ENCODE measurements at places on chromosomes 3 and 15.

DNA sequence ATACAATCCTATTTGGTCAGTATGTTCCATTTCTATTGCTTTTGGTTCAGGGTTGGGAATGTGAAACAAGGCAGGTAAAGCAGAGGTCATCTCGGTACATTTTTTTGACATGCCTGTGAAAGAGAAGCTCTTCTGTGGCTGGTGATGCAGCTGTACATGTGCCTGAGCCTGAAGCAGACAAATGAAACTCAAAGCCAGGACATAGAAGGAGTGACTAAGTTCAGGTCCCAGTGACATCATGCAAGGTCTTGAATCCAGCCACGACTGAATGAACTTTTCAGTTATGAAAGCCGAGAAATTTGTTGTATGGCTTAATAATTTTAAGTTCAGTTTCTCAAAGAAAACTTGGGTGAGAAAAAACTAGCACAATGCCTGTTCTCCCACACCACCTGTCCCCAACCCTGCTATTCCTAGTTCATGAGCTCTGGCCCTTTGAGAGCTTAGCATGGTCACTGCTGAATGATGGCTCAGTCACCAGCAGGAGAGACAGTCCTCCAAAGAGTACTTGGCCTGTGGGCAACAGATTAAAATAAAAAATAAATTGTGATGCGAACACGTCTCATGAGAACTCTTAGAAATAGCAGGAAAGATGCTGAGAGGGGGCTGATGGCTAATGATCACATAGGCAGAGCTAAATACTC is 600.2 kb upstream of the GRM7 start:
- DNase-seq = no peak

DNA sequence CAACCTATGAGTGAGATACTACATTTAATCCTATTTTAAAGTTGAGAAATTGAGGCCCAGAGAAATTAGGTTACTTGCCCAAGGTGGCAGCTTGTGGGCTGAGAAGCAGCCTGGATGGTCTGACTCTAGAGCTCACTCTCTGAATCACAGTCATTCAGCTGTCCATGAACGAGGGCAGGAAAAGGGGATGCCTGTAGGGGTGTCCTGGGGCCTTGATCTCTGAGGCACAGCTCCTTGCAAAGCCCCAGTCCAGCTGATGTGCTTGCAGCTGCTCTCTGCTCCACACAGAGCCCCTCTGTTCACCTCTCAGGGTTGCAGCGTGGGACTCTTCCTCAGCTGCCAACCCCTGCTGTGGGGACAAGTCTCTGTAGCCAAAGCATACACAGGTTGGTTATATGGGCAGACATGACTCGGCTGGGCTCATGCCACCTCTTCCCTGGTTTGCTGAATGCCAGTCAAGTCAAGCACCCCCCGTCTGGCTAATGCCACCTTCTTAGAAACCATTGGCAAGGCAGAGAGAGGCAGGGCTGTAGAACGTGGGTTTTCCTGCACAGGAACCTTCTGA is 56.8 kb downstream of the GASK1A start:
- DNase-seq = no peak

- no peak for DNase-seq
These were observed 22.7 kb upstream of the SH3BP5 start for GRCh38 chr3:15355086-15355485.

GRCh38 chr3:125587039-125587648 is 8.2 kb downstream of the OSBPL11 start:
- DNase-seq = peak; percentile 18

- no peak for DNase-seq
These were observed 233.8 kb downstream of the ZNF385D start for GRCh38 chr3:21517184-21517583.

DNA sequence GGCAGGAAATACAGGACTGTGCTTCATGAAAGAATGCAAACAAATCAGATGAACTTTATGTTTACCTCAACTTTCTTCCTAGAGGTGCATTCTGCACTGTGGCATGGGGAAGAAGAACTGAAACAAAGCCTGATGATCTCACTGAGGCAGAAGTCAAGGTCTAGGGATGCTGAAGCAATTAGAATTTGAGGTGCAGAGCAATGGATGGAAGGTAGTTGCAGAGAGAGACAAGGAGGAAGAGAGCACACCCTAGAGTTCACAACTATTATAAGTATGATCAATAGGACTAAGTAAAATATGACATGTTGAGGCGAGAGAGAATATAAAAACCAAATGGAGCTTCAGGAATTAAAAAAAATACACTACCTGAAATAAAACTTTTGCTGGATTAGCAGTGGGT is 420.1 kb downstream of the EDEM1 start:
- no peak for DNase-seq

DNA sequence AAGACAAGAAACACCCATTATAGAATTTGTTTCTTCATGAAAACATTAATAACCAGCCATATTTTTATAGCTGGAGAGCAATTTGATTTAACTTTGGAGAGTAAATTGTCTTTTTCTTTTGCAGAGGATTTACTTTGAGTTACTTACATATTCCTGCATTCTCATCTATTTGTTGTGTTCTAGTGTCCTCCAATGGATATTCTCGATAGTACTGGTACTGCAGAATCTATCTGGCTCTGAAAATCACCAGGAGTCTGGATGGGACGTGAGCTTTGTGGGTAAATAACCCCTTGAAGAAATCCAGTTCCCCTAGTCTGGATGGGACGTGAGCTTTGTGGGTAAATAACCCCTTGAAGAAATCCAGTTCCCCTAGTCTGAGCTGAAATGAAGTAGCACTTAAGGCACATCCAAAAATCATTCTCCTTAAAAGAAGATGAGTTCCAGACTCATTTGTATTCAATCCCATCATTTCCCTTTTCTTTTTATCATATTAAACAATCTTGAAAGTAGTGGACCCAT is 294.1 kb upstream of the UBE2E2 start:
- no peak for DNase-seq

DNA sequence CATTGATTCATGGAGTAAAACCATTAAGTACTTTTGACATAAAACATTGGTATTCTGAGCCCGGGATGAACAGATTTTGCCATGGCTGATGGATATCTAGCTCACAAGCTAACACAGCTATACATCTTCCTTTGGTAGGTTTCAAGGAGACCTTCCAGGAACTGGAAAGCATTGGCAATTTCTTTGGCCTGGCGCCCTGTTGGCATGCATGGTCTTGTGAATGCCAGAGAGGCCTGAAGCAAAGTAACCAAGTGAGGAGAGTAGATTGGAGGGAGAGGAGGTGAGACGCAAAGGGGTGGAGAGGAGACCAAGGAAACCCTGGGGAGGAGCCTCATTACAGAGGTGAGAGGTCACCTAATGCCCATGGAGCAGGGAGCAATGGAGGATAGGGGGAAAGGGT is 67.2 kb downstream of the SQOR start:
- no peak for DNase-seq

- DNase-seq = no peak
These were observed 8.1 kb downstream of the DCLK3 start for GRCh38 chr3:36756269-36756668.

- DNase-seq = no peak
These were observed 167.6 kb downstream of the ALDH1A2 start for GRCh38 chr15:57897870-57898269.

DNA sequence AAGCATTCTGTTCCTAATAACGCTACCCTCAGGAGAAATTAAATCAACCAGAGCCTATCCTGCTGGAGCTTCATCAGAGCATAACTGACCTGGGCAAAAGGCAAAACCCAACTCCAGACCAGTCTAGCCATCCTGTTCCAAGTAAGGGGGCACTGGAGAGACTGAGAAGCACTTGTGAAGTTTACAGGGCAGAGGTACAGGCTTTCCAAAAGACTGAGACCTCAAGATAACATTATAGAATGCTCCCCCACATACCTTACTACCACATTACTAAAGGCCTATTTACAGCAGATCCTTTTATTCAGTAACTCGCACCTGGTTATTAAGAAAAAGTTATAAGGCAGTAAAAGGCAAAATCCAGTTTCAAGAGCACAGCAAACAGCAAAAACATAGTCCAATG is 35.5 kb downstream of the RFX7 start:
- DNase-seq = no peak

- DNase-seq = no peak
These were observed 246.7 kb downstream of the LPP start for GRCh38 chr3:188400494-188401243.

DNA sequence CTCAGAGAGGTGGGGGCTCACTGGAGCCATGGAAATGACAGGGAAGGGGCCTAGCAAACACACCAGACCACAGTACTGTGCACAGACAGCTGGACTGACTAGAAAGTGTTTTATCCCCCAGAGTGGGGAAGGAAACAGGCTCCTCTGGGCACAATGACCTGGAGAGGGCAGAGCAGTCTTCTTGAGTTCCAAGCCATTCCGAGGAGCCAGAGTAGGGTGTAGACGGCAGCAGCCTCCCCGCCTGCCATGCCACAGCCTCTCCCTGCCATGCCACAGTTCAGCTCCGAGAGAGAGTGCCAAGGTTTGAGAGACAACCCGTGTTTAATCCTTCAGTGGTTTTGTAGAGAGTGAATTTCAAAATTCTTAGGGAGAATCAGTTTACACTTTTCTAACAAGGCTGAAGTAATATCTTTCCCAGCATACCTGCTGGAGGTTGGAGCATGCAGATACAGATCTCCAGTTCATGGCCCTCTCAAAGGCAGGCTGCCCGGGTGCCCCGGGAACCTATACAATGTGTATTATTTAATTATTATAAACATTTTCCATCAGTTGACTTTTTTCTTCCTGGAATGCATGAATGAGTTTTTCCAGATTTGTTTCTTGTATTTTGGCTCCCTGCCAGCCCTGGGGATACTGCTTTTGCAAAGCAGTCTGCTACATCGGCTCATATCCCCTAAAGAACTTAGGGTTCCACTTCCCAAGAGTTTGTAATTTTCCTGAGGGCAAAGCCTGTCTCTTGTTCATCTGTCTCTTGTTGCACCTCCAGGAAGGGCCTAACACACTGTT is 3.2 kb downstream of the PODXL2 start:
- no peak for DNase-seq

- no peak for DNase-seq
These were observed 87.7 kb upstream of the KLF13 start for GRCh38 chr15:31238906-31239305.

DNA sequence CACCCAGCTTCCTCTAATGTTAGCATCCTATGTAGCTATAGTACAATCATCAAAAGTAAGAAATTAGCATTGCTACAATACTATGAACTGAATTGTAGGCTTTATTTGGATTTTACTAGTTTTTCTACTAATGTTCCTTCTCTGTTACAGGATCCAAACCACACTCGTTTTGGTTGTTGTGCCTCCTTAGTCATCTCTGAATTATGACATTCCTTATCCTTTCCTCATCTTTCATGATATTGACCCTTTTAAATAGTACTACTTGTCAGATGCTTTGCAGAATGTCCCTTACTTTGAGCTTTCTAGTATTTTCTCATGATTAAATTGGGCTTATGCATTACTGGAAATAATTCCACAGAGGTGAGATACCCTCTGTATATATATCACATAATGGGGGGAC is 265.4 kb downstream of the VPS13C start:
- peak; percentile 12 for DNase-seq

GRCh38 chr3:72009851-72010443 is 225.0 kb upstream of the PROK2 start:
- DNase-seq = peak; percentile 10

- no peak for DNase-seq
These were observed 144.6 kb upstream of the MEF2A start for GRCh38 chr15:99421172-99421656.

GRCh38 chr3:71987089-71987735 is 202.3 kb upstream of the PROK2 start:
- peak; percentile 40 for DNase-seq

- peak; percentile 66 for DNase-seq
These were observed 46.1 kb downstream of the ABHD5 start for GRCh38 chr3:43736558-43737440.

- peak; percentile 24 for DNase-seq
These were observed 56.1 kb upstream of the CPNE4 start for GRCh38 chr3:132090921-132091320.

DNA sequence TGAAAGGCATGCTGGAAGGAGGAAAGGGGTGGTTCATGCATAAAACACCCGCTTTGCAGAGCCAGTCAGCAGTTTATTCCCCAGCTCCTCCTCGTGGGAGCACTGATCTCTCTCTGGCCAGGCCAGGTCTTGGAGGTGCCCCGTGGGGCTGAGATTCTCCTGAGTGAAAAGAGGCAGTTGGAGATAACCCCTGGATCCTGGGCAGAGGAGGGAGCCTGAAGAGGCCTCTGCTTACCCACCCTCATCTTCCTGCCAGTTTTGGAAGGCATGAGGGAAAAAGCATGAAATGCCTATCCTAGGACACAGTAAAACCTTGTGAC is 108.3 kb downstream of the SEMA5B start:
- no peak for DNase-seq

- no peak for DNase-seq
These were observed 98.1 kb upstream of the FOXB1 start for GRCh38 chr15:59906046-59906445.

GRCh38 chr15:92949604-92950249 is 49.6 kb downstream of the CHD2 start:
- peak; percentile 21 for DNase-seq

DNA sequence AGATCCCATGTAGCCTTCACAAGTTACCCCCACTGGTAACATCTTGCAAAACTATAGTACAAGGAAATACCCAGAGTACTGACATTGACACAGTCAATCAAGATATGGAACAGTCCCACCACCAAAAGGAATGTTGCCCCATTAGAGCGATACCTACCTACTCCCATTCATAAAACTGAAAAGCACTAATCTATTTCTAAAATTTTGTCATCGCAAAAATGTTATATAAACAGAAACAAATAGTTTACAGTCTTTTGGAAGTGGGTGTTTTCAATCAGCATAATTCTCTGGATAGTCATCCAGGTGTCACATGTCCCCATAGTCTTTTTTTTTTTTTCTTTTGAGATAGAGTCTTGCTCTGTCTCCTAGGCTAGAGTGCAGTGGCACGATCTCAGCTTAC is 156.9 kb upstream of the AGTR1 start:
- DNase-seq = no peak

DNA sequence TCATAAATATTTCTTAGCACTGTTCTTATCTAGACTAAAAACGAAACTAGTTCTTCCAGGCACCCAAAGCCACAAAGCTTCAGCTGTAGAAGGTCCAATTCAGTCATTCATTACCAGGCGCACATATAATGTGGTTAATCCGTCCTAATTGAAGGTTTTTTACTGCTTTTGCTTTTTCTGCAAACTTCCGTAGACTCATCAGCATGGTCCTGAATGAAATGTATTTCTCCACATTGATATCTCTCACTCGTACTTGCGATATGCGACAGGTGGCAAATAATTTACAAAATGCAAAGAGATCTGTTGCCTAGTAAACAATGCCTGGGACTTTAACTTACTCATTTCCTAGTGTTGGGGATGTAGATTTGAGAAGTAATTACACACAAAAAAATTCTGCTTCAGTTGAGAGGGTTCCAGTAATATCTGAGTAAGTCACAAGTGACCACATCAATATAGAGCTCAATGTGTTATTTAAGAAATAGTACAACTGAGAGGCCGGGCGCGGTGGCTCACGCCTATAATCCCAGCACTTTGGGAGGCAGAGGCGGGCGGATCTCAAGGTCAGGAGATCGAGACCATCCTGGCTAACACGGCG is 75.0 kb upstream of the MBNL1 start:
- DNase-seq = no peak

GRCh38 chr3:182683858-182684257 is 109.4 kb upstream of the ATP11B start:
- no peak for DNase-seq

Data from ELR (cell line).